Heart left ventricle (tissue), 16 donors: ENCODE measurements at places on chromosomes 12 and 14.

DNA sequence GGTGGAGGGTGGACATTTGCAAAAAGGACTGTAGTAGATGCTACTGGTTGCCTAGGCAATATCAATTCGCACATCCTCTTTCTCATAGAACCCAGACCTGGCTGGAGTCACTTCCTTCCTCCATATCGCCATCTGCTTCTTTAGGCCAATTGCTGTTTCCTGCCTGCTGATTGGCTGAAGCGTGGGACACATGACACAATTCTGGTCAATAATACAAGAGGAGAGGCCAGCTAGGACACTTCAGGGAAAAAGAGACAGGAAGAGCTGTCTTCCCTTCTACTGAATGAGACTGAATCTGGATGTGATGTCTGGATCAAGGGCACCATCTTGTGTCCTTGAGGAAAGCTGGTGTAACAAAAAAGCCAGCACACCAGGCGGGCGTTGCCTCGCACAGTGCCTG lies 53.8 kb downstream of the TRPV4 start:
- H3K36me3 ChIP-seq: no peaks in the 10 kb centered on the region
- H3K4me3 ChIP-seq: no peak overlapping the region
- peaks cover 6% of the 10 kb centered on the region for H3K4me1 ChIP-seq
- no peak for DNase-seq

DNA sequence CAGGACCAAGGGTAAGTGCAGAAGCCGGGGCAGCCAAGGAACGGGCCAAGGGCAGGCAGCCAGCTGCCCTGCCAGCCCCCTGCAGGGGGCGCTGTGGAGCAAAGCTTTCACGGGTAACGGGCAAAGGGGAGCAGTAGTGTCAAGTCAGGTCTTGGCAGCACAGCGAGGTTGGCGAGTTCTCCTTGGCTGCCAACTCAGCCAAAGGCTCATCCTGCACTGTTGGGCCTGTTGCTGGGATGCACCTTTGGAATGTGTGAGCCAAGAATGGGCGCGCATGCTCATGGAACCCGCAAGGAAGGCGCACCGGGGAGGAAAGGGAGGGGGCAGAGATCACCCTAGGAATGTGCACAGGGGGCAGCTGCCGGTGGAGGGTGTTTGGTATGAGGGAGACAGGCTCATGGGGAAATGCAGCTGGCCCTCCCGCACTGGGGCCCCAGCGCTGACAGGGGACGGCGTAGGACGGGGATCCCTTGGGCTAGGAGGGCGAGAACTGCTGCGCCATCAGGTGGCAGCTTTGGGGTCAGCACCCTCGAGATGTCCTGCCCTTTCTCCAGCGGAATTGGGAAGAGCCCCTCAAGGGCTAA lies 138.0 kb downstream of the ASCL4 start:
- H3K36me3 ChIP-seq: no peaks in the 10 kb centered on the region
- no peaks in the 10 kb centered on the region for H3K4me1 ChIP-seq
- no peak overlapping the region for H3K4me3 ChIP-seq
- peaks cover 3% of the 10 kb centered on the region for H3K27me3 ChIP-seq
- no peak overlapping the region for H3K27ac ChIP-seq

DNA sequence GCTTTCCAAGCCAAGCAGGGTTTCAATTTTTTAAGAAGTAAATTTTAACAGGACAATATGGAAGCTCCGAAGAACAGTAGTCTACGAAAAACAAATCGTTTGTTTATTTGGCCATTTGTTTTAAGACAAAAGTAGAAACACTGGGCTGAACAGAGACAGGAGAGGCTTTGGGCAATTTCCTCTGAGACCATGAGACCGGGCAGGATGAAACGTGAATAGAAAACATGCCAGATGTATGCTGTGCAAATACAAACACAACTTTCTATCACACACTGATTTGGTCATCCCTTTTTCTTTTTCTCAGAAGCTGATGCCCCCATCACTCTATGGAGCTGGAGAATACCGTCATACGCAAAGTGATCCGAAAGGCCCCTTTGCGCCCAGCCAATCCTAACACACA lies 1111.1 kb downstream of the BCL11B start:
- no peaks in the 10 kb centered on the region for H3K4me1 ChIP-seq
- H3K36me3 ChIP-seq: no peaks in the 10 kb centered on the region
- no peak overlapping the region for H3K27ac ChIP-seq
- DNase-seq: no peak
- H3K27me3 ChIP-seq: no peaks in the 10 kb centered on the region

DNA sequence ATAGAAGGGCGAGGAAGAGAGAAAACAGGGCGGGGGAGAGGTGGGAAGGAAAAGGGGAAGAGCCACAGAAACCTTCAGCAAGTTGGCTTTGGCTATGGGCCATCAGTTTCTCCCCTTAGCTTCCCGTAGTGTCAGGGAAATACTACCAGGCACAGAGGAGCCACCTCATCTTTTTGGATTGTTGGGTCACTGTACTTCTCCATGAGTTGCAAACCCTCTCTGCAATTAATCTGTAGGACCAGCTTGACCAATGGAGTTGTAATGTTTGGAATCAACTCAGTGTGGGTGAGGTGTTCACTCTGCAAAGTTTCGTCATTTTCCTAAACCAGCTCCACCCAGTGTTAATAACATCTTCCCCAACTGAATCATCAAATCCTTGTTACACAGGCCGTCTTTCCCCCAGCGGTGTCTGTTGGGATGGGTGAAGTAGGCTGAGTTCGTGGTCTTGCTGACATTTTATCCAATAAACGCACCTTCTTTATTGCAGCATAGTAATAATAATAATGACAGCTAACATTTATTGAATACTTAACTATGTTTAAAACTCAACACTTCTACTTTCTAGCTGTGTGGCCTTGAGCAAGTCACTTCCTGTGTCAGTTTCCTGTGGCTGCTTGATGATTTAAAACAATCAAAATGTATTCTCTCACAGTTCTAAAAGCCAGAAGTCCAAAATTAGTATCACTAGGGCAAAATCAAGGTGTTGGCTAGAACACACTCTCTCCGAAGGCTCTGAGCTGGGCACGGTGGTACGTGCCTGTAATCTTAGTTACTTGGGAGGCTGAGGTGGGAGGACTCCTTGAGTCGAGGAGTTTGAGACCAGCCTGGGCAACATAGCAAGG lies 8.1 kb upstream of the GLTP start:
- H3K4me3 ChIP-seq: no peak overlapping the region
- no peaks in the 10 kb centered on the region for H3K36me3 ChIP-seq
- H3K27ac ChIP-seq: peak overlapping the region; percentile 69
- no peak for DNase-seq
- no peaks in the 10 kb centered on the region for H3K4me1 ChIP-seq

DNA sequence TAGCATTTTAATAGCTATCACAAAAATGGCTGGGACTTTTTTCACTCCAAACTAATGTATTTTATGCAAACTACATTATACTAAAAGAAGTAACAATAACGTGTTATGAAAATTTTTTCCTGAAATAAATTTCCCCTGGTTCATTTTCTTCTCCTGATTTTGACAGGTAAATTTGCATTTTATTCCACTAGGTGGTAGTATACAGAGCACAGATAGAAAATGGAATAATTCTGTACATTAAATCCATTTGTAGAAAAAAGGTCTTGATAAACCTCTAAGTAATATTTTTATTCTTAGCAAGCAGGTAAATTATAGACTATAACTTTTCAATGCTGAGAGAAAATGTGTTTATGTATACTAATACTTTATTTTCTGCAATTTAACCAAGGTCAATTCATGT lies 96.5 kb downstream of the BCAT1 start:
- no peak overlapping the region for H3K27ac ChIP-seq
- H3K4me3 ChIP-seq: no peak overlapping the region
- no peaks in the 10 kb centered on the region for H3K36me3 ChIP-seq
- no peaks in the 10 kb centered on the region for H3K27me3 ChIP-seq

GRCh38 chr12:32159925-32160324 lies 53.3 kb downstream of the BICD1 start:
- no peaks in the 10 kb centered on the region for H3K4me1 ChIP-seq
- H3K27ac ChIP-seq: no peak overlapping the region
- no peak overlapping the region for H3K4me3 ChIP-seq
- no peak for DNase-seq
- no peaks in the 10 kb centered on the region for H3K36me3 ChIP-seq

GRCh38 chr12:114045349-114045748 lies 79.2 kb upstream of the RBM19 start:
- no peaks in the 10 kb centered on the region for H3K27me3 ChIP-seq
- no peak overlapping the region for H3K27ac ChIP-seq
- H3K4me3 ChIP-seq: no peak overlapping the region
- no peak for DNase-seq

GRCh38 chr14:72559202-72559601 lies 334.7 kb downstream of the DPF3 start:
- no peaks in the 10 kb centered on the region for H3K36me3 ChIP-seq
- no peaks in the 10 kb centered on the region for H3K27me3 ChIP-seq
- no peaks in the 10 kb centered on the region for H3K4me1 ChIP-seq
- no peak for DNase-seq
- H3K4me3 ChIP-seq: no peak overlapping the region
- H3K27ac ChIP-seq: no peak overlapping the region

DNA sequence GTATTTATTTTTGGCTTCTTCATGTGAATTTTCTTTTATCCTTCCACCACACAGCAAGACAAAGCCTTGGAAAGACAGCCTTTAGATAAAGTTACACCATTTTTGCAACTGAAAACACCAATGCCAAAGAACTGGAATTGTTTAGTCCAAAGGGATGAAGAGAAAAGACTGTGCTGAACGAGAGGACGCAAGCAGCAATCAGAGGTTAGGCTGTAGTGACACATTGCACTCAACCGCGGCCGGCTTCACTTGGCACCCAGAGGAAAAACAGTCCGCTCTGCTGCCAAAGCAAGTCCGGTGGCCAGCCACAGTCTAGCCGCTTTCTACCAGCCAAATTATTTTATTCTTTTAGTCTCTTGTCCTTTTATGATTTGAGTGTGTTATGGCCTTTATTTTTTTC lies 49.1 kb upstream of the KCNJ8 start:
- no peaks in the 10 kb centered on the region for H3K36me3 ChIP-seq
- no peaks in the 10 kb centered on the region for H3K27me3 ChIP-seq
- peaks cover 40% of the 10 kb centered on the region for H3K4me1 ChIP-seq
- peak; percentile 64 for DNase-seq
- H3K4me3 ChIP-seq: no peak overlapping the region

- H3K27me3 ChIP-seq: no peaks in the 10 kb centered on the region
- H3K27ac ChIP-seq: no peak overlapping the region
- no peaks in the 10 kb centered on the region for H3K4me1 ChIP-seq
- no peak for DNase-seq
- no peaks in the 10 kb centered on the region for H3K36me3 ChIP-seq
Observed at GRCh38 chr14:43981135-43981768, 525.8 kb downstream of the FSCB start.

GRCh38 chr12:132716356-132716755 lies 5.7 kb downstream of the PGAM5 start:
- H3K4me3 ChIP-seq: no peak overlapping the region
- DNase-seq: no peak
- H3K4me1 ChIP-seq: peaks cover 9% of the 10 kb centered on the region
- no peaks in the 10 kb centered on the region for H3K36me3 ChIP-seq

DNA sequence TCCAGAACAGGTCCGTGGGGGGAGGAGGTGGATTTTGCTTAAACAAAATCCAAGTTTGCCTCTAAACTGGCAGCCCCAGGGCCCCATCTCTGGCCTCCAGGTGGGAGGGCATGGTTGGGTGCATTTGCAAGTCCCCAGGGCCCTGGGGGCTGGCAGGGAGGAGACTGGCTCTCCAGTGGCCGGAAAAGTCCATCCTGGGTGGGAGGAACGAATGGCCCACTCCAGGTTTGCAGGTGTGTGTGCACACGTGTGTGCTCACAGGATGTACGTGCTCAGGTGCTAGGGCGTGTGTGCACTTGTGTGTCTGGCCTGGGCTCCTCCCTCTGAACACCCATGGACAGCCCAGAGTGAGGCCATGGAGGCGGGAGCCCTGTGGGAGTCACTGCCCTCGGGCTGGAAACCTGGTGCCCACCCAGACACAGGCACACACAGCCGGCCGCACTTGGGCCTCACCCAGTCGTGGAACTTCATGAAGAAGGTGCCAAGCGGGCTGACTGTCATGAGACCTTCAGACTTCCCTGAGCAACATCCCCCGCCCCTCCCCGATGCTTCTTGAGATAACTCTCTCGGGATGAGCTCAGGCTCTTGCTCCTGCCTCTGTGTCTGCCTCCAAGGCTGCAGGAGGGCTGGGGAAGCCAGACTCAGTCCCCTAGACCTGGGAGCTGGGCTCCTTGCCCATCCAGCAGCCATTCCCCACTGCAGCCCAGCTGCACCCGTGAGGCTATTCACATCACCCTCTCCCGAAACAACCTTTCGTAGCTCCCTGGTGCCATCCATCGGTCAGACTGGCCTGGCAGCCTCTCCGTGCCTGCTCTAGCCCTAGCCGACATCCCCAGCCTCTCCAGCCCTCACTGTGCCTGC lies 9.4 kb downstream of the AHNAK2 start:
- H3K4me3 ChIP-seq: peak overlapping the region; percentile 48
- no peaks in the 10 kb centered on the region for H3K27me3 ChIP-seq
- DNase-seq: peak; percentile 58
- H3K27ac ChIP-seq: peak overlapping the region; percentile 31
- H3K36me3 ChIP-seq: no peaks in the 10 kb centered on the region

DNA sequence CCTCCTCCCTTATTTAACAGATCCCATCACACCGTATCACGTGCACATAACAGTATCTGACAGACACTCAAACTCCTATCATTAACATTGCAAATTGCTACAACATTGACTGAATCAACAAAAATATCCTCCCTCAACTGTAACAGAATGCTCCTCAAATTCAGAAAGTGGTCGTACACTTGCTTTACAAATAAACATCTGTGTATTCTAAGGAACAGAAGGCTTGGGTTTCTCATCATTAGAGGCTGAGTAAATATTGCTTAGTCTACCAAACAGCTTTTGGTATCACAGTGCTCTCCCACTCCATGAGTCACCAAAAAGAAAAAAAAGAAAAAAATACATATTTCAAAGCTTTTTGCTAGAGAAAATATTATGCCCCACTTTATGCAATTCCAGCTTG lies 23.9 kb downstream of the FERMT2 start:
- H3K36me3 ChIP-seq: no peaks in the 10 kb centered on the region
- H3K4me3 ChIP-seq: no peak overlapping the region
- peaks cover 76% of the 10 kb centered on the region for H3K4me1 ChIP-seq
- H3K27ac ChIP-seq: no peak overlapping the region
- H3K27me3 ChIP-seq: no peaks in the 10 kb centered on the region

DNA sequence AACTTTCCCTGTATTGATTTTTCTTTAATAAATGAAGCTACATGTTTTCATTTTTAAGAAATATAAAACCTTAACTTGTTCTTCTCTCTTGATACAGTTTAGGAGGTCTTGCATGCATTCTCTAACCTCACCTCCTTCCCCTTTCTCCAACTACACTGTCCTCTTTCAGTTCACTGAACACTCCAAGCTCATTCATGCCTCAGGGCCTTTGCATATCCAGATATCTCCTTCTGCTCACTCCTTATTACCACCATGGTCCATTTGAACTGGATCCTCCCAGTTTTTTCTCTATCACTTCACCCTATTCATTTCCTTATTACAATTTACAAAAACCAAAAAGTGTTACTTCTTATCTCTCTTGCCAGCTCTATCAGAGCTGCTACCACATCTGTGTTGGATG lies 242.9 kb upstream of the PLEKHG7 start:
- H3K27ac ChIP-seq: no peak overlapping the region
- H3K4me3 ChIP-seq: no peak overlapping the region
- H3K27me3 ChIP-seq: no peaks in the 10 kb centered on the region
- no peaks in the 10 kb centered on the region for H3K36me3 ChIP-seq
